ENCODE measurements at places on chromosomes 1 and 21.
A peak's percentile ranks its signal among the peaks of the same experiment; 100 is the strongest.

GRCh38 chr1:21524686-21525339 lies 15.6 kb downstream of the ALPL start:
- no peak overlapping the region for H3K4me3 ChIP-seq
- no peaks in the 10 kb centered on the region for H3K4me1 ChIP-seq
- H3K36me3 ChIP-seq = no peaks in the 10 kb centered on the region

DNA sequence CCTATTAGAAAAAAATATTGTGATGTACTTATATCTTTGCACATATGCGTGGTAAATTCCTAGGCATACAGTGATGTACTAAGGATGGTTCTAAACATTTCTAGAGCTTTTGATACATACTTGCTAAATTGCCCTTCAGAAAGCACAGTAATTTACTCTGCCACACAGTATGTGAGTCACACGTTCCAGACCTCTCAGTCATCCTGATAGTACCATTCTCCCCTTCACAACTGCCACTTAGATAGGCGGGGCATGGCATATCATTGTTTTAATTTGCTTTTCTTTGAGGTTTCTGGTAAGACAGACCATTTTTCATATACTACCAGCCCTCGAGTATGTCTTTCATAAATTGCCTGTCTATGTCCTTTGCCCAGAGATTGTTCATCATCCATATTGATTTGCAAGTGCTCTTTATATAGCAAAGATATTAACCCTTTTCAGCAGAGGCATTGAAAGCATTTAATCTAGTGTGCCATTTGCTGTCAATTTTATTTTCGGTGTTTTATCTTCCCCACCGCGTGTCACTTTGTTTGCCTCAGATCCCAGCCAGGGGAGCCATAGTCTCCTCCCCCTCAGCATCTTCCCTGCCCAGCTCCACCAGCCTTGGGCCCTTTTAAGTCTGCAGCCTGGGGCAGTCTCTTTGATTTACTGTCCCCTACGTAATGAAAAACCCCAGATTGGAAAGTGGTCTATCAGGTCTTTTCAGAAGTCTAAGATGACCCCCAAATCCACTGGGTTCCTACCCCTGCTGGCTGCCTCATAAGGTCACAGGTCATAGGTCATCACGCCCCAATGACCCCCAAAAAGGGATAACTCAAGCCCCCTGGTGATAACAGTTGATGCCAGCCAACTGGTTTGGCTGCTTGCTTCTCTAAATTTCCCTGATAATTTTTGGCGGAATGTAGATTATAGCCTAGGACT lies 11.8 kb upstream of the PAX7 start:
- no peaks in the 10 kb centered on the region for H3K27me3 ChIP-seq
- no peak overlapping the region for H3K27ac ChIP-seq
- H3K4me1 ChIP-seq = no peaks in the 10 kb centered on the region

DNA sequence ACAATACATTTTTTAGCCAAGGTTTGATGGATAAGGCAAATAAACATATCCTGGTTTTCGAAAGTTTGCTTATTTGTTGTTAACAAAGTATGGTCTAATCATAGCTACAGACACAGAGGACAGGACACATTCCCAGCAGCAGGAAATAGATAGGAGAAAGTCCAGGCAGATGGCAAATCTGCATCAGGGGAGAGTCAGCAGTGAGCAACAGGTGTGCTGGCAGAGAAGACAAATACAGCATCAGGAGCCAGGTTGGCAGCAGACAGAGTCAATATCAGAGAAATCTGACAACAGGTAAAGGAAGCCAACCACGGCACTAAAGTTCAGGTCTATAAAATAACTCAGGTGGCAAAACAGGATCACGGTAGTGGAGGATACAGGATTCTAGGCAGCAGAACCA lies 210.7 kb upstream of the PTBP2 start:
- no peaks in the 10 kb centered on the region for H3K36me3 ChIP-seq
- DNase-seq = no peak
- no peak overlapping the region for H3K4me3 ChIP-seq
- no peaks in the 10 kb centered on the region for H3K27me3 ChIP-seq

GRCh38 chr1:169601096-169601881 lies 15.0 kb upstream of the F5 start:
- no peak overlapping the region for H3K27ac ChIP-seq
- DNase-seq = no peak
- no peaks in the 10 kb centered on the region for H3K36me3 ChIP-seq
- H3K4me1 ChIP-seq = no peaks in the 10 kb centered on the region
- H3K4me3 ChIP-seq = no peak overlapping the region

DNA sequence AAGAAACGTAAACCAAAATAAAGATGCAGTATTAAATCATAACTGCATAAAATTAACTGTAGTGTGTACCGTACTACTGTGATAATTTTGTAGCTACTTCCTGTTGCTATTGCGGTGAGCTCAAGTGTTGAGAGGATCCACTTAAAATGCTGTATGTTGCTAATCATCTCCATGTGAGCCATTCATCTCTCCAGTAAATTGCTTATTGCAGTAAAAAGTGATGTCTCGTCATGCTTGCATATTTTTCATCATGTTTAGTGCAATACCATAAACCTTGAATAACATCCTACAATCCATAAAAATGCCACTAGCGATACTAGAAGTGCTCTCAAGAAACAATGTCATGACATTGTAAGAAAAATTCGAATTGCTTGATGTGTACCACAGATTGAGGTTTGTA lies 66.3 kb downstream of the RAVER2 start:
- no peaks in the 10 kb centered on the region for H3K36me3 ChIP-seq
- no peak overlapping the region for H3K27ac ChIP-seq
- H3K4me3 ChIP-seq = no peak overlapping the region
- no peaks in the 10 kb centered on the region for H3K27me3 ChIP-seq

GRCh38 chr1:206581571-206581981 lies 30.7 kb downstream of the EIF2D start:
- H3K27ac ChIP-seq = no peak overlapping the region
- peaks cover 2% of the 10 kb centered on the region for H3K4me1 ChIP-seq
- H3K4me3 ChIP-seq = no peak overlapping the region
- H3K36me3 ChIP-seq = no peaks in the 10 kb centered on the region
- no peaks in the 10 kb centered on the region for H3K27me3 ChIP-seq

- H3K4me1 ChIP-seq = no peaks in the 10 kb centered on the region
- H3K27me3 ChIP-seq = no peaks in the 10 kb centered on the region
- no peak for DNase-seq
- H3K27ac ChIP-seq = no peak overlapping the region
- no peaks in the 10 kb centered on the region for H3K36me3 ChIP-seq
- H3K4me3 ChIP-seq = no peak overlapping the region
These were observed 111.6 kb upstream of the VAMP3 start for GRCh38 chr1:7659514-7659913.

- no peak for DNase-seq
- no peaks in the 10 kb centered on the region for H3K36me3 ChIP-seq
- H3K4me1 ChIP-seq = no peaks in the 10 kb centered on the region
- H3K4me3 ChIP-seq = no peak overlapping the region
These were observed 102.7 kb upstream of the C1orf174 start for GRCh38 chr1:4002741-4003140.

GRCh38 chr1:46379996-46380395 lies 14.1 kb upstream of the FAAH start:
- H3K27ac ChIP-seq = no peak overlapping the region
- H3K4me1 ChIP-seq = no peaks in the 10 kb centered on the region
- no peak for DNase-seq
- H3K4me3 ChIP-seq = no peak overlapping the region

- H3K27me3 ChIP-seq = no peaks in the 10 kb centered on the region
- H3K36me3 ChIP-seq = no peaks in the 10 kb centered on the region
- H3K4me1 ChIP-seq = no peaks in the 10 kb centered on the region
These were observed 440.8 kb downstream of the NPHP4 start for GRCh38 chr1:5551274-5551975.

GRCh38 chr1:66405061-66405460 lies 128.9 kb upstream of the SGIP1 start:
- no peaks in the 10 kb centered on the region for H3K27me3 ChIP-seq
- no peaks in the 10 kb centered on the region for H3K36me3 ChIP-seq
- no peak overlapping the region for H3K27ac ChIP-seq
- no peak for DNase-seq

- H3K27ac ChIP-seq = no peak overlapping the region
- H3K4me3 ChIP-seq = no peak overlapping the region
- H3K27me3 ChIP-seq = no peaks in the 10 kb centered on the region
These were observed 9.8 kb downstream of the KCNN3 start for GRCh38 chr1:154860156-154860870.

- peaks cover 17% of the 10 kb centered on the region for H3K4me1 ChIP-seq
- H3K36me3 ChIP-seq = no peaks in the 10 kb centered on the region
- H3K27me3 ChIP-seq = no peaks in the 10 kb centered on the region
These were observed 3.2 kb downstream of the IRF6 start for GRCh38 chr1:209802780-209803152.

GRCh38 chr1:47479664-47480063 lies 41.8 kb downstream of the FOXD2 start:
- H3K4me3 ChIP-seq = no peak overlapping the region
- DNase-seq = no peak
- no peaks in the 10 kb centered on the region for H3K27me3 ChIP-seq
- no peaks in the 10 kb centered on the region for H3K4me1 ChIP-seq

- H3K27ac ChIP-seq = no peak overlapping the region
- H3K4me3 ChIP-seq = no peak overlapping the region
- H3K27me3 ChIP-seq = no peaks in the 10 kb centered on the region
- peaks cover 15% of the 10 kb centered on the region for H3K4me1 ChIP-seq
These were observed 39.0 kb upstream of the DPT start for GRCh38 chr1:168767894-168768584.

GRCh38 chr1:67908250-67908936 lies 75.1 kb upstream of the GNG12 start:
- H3K4me3 ChIP-seq = no peak overlapping the region
- H3K4me1 ChIP-seq = no peaks in the 10 kb centered on the region
- H3K27ac ChIP-seq = no peak overlapping the region
- no peaks in the 10 kb centered on the region for H3K27me3 ChIP-seq
- DNase-seq = no peak

GRCh38 chr1:44810101-44810761 lies 1.9 kb downstream of the BTBD19 start:
- H3K27ac ChIP-seq = peak overlapping the region; percentile 95
- no peaks in the 10 kb centered on the region for H3K27me3 ChIP-seq
- H3K4me3 ChIP-seq = no peak overlapping the region
- peak; percentile 81 for DNase-seq
- peaks cover 62% of the 10 kb centered on the region for H3K4me1 ChIP-seq

DNA sequence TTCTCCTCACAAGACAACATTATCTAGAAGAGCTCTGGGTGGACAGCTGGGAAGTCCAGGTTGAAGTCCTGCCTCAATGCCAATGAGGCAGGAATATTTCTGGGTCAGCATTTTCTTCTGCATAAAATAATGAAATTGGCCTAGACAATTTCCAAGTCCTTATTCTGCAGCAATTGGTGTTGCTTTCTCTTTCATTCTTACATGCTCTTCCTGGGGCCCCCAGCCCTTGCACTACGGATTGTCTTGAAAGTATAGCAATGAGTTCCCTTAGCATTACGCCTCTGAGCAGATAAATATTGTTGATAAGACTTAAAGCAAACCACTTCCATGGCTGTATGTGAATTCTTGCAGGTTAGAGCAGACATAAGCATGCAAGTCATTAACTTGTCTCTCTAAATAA lies 188.5 kb downstream of the TGFBR3 start:
- no peak for DNase-seq
- no peaks in the 10 kb centered on the region for H3K27me3 ChIP-seq
- no peaks in the 10 kb centered on the region for H3K36me3 ChIP-seq
- H3K4me1 ChIP-seq = peaks cover 17% of the 10 kb centered on the region

GRCh38 chr1:236893626-236894545 lies 98.8 kb downstream of the MTR start:
- no peak for DNase-seq
- H3K36me3 ChIP-seq = no peaks in the 10 kb centered on the region
- no peaks in the 10 kb centered on the region for H3K27me3 ChIP-seq
- no peak overlapping the region for H3K27ac ChIP-seq

GRCh38 chr1:167499106-167499505 lies 19.2 kb downstream of the CD247 start:
- no peak overlapping the region for H3K27ac ChIP-seq
- DNase-seq = no peak
- H3K27me3 ChIP-seq = no peaks in the 10 kb centered on the region

GRCh38 chr1:16630661-16631247 lies 17.4 kb upstream of the NBPF1 start:
- H3K4me1 ChIP-seq = no peaks in the 10 kb centered on the region
- peaks cover 5% of the 10 kb centered on the region for H3K36me3 ChIP-seq
- no peaks in the 10 kb centered on the region for H3K27me3 ChIP-seq
- no peak overlapping the region for H3K27ac ChIP-seq

- H3K27ac ChIP-seq = no peak overlapping the region
- no peaks in the 10 kb centered on the region for H3K27me3 ChIP-seq
- no peak overlapping the region for H3K4me3 ChIP-seq
- no peaks in the 10 kb centered on the region for H3K4me1 ChIP-seq
These were observed 99.6 kb downstream of the DENND1B start for GRCh38 chr1:197675583-197676208.

DNA sequence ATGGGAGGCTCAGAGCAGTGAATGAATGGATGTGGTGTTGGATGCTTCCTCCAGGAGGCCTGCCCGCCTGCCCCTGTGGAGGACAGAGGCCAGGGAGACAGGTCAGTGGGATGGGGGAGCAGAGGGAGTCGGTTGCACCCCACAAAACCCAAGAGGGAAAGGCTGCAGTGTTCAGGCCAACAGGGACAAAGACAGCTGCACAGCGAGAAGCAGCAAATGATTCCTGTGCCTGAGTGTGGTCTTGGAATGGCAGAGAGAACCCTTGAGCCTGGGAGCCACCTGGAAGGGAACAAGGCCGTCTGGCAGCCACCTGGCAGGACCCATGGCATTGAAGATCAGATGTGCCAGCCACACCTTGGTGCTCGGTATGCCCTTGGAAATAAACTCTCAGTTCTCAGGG lies 8.1 kb downstream of the TFF3 start:
- no peak overlapping the region for H3K4me3 ChIP-seq
- H3K4me1 ChIP-seq = peaks cover 16% of the 10 kb centered on the region
- H3K27ac ChIP-seq = no peak overlapping the region
- no peaks in the 10 kb centered on the region for H3K27me3 ChIP-seq

- no peaks in the 10 kb centered on the region for H3K27me3 ChIP-seq
- H3K27ac ChIP-seq = no peak overlapping the region
- no peak for DNase-seq
- H3K4me3 ChIP-seq = no peak overlapping the region
- H3K4me1 ChIP-seq = no peaks in the 10 kb centered on the region
- H3K36me3 ChIP-seq = no peaks in the 10 kb centered on the region
These were observed 14.1 kb upstream of the DEGS1 start for GRCh38 chr1:224168859-224169380.

GRCh38 chr1:245952383-245953026 lies 554.6 kb downstream of the SMYD3 start:
- DNase-seq = no peak
- H3K27me3 ChIP-seq = no peaks in the 10 kb centered on the region
- no peak overlapping the region for H3K27ac ChIP-seq
- H3K36me3 ChIP-seq = no peaks in the 10 kb centered on the region
- H3K4me1 ChIP-seq = no peaks in the 10 kb centered on the region

DNA sequence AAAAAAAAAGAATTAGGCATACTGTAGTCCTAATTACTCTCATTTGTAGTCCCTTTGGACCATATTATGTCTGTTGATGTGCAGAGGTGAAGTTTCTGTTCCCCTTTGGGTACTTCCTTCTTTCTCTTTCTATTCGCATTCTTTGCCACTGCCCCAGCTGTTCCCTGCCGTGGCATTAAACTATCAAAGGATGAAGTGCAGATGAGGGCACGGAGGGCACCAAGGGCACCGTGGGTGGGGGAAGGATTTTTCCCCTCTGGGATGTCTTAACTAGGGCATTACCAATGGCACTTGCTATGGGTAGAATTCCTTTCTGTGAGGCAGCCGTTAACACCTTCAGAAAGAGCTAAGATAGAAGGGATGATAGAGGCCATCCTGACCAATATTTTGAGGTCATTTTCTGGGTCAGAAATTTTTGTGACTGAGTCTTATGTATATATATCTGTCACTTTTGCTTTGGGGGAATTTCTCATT lies 4.9 kb upstream of the MAPKAPK2 start:
- no peak overlapping the region for H3K27ac ChIP-seq
- H3K4me3 ChIP-seq = no peak overlapping the region
- H3K27me3 ChIP-seq = no peaks in the 10 kb centered on the region
- no peaks in the 10 kb centered on the region for H3K36me3 ChIP-seq
- DNase-seq = no peak

All from testis (tissue), 5 donors.